MCF 10A (cell line): ENCODE measurements at places on chromosomes 7 and 10.
A peak's percentile ranks its signal among the peaks of the same experiment; 100 is the strongest.

- H3K27ac ChIP-seq: no peak overlapping the region
- DNase-seq: no peak
- no peaks in the 10 kb centered on the region for H3K36me3 ChIP-seq
- no peaks in the 10 kb centered on the region for H3K27me3 ChIP-seq
- H3K4me3 ChIP-seq: no peak overlapping the region
Observed at GRCh38 chr7:1290679-1291356, 58.1 kb downstream of the UNCX start.

GRCh38 chr7:120792091-120792860 lies 65.7 kb downstream of the TSPAN12 start:
- DNase-seq: peak; percentile 76
- H3K27me3 ChIP-seq: peaks cover 27% of the 10 kb centered on the region
- H3K4me1 ChIP-seq: peaks cover 11% of the 10 kb centered on the region
- H3K4me3 ChIP-seq: no peak overlapping the region
- no peaks in the 10 kb centered on the region for H3K36me3 ChIP-seq

- H3K27ac ChIP-seq: no peak overlapping the region
- H3K4me3 ChIP-seq: no peak overlapping the region
- no peaks in the 10 kb centered on the region for H3K36me3 ChIP-seq
- no peaks in the 10 kb centered on the region for H3K4me1 ChIP-seq
- no peak for DNase-seq
Observed at GRCh38 chr10:133080683-133081040, 7.1 kb upstream of the ADGRA1 start.

GRCh38 chr10:100826983-100827818 lies 81.8 kb downstream of the PAX2 start:
- H3K4me1 ChIP-seq: peaks cover 13% of the 10 kb centered on the region
- H3K4me3 ChIP-seq: peak overlapping the region; percentile 53
- H3K27ac ChIP-seq: no peak overlapping the region
- peaks cover 40% of the 10 kb centered on the region for H3K27me3 ChIP-seq

DNA sequence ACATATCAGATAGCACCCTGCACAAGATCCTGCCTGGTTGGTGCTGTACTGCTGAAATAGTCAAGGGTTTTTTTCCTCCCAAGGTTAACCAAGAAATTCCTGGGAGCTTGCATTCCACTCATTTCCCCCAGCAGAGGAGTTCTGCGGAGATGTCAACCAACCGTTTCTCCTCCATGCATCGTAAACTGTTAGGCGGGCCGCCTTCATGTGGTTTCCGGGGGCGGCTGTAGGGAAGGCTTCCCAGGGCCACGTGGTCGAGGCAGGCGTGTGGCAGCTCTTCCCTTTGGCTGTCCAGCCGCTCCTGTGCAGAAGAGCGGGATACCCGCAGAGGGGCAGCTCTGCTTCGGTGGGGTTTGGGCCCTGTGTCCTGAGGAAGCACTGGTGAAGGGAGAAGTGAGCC lies 113.7 kb downstream of the RGS10 start:
- no peak for DNase-seq
- no peaks in the 10 kb centered on the region for H3K36me3 ChIP-seq
- no peak overlapping the region for H3K4me3 ChIP-seq
- H3K4me1 ChIP-seq: no peaks in the 10 kb centered on the region
- no peaks in the 10 kb centered on the region for H3K27me3 ChIP-seq

GRCh38 chr10:46550076-46550790 lies 6.2 kb downstream of the GPRIN2 start:
- no peak overlapping the region for H3K27ac ChIP-seq
- no peak overlapping the region for H3K4me3 ChIP-seq
- no peaks in the 10 kb centered on the region for H3K27me3 ChIP-seq
- no peaks in the 10 kb centered on the region for H3K36me3 ChIP-seq
- no peaks in the 10 kb centered on the region for H3K4me1 ChIP-seq

- no peaks in the 10 kb centered on the region for H3K4me1 ChIP-seq
- no peak overlapping the region for H3K4me3 ChIP-seq
- DNase-seq: no peak
- no peaks in the 10 kb centered on the region for H3K27me3 ChIP-seq
- no peaks in the 10 kb centered on the region for H3K36me3 ChIP-seq
Observed at GRCh38 chr7:41816111-41816510, 113.2 kb upstream of the INHBA start.

DNA sequence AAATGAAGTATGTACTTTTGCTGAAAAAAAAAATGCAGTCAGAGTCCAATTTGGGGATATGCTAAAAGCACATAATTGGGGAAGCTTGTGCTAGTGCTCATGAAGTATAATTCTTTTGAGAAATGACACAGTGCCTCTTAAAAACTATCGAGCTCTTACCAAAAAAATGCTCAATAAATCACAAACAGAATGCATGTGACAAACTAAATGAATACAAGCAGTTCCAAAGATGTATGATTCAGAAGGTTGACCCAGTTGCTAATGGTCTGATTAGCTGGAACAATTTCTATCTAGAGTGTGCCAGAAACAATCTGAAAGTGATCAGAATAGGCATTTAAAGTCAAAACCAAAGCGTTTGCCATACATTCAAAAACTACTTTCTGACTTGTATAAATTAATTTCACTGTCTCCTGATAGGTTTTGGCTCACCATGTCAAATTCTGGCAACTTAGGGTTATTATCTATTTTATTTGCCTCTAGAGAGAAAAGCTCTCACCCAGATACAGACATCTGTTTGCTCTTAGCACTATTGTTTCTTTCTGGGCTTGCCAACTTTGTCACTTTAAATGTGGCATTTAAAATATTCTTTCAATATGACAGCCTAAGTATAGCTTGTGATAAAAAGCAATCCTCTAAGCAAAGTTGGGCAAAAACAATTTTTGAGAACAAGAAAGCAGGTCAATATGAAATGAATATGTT lies 114.7 kb upstream of the AHR start:
- H3K27me3 ChIP-seq: no peaks in the 10 kb centered on the region
- no peaks in the 10 kb centered on the region for H3K4me1 ChIP-seq
- H3K36me3 ChIP-seq: no peaks in the 10 kb centered on the region
- H3K4me3 ChIP-seq: no peak overlapping the region
- DNase-seq: no peak

- H3K4me1 ChIP-seq: no peaks in the 10 kb centered on the region
- H3K36me3 ChIP-seq: no peaks in the 10 kb centered on the region
- no peak overlapping the region for H3K4me3 ChIP-seq
Observed at GRCh38 chr10:54900584-54900983, 99.6 kb upstream of the PCDH15 start.

- H3K4me1 ChIP-seq: peaks cover 20% of the 10 kb centered on the region
- no peak overlapping the region for H3K4me3 ChIP-seq
- H3K36me3 ChIP-seq: no peaks in the 10 kb centered on the region
- no peaks in the 10 kb centered on the region for H3K27me3 ChIP-seq
- no peak for DNase-seq
Observed at GRCh38 chr7:80278737-80279136, 144.1 kb downstream of the GNAI1 start.

GRCh38 chr7:114921631-114922025 lies 266 bp upstream of the MDFIC start:
- DNase-seq: no peak
- H3K27me3 ChIP-seq: no peaks in the 10 kb centered on the region
- H3K4me3 ChIP-seq: peak overlapping the region; percentile 77

DNA sequence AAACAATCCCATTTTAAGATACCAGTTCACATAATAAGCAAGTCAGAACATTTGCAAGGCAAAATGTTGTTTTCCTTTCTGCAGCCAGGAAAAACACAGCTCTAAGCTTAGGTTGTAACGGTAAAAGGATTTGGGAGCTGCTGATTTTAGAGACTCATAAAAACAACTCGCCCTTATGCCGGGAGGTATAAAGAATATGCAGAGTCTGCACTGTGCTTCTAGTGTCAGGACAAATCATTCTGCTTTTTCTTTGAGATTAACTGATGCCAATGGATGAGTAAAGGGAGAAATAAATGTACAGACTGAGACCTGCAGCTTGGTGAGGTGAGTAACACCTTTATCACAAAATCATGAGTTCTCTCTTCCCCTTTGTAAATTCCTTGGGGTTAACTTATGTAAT lies 2.0 kb upstream of the SFR1 start:
- H3K27ac ChIP-seq: peak overlapping the region; percentile 99
- H3K27me3 ChIP-seq: no peaks in the 10 kb centered on the region
- peak; percentile 44 for DNase-seq
- peak overlapping the region; percentile 79 for H3K4me3 ChIP-seq

DNA sequence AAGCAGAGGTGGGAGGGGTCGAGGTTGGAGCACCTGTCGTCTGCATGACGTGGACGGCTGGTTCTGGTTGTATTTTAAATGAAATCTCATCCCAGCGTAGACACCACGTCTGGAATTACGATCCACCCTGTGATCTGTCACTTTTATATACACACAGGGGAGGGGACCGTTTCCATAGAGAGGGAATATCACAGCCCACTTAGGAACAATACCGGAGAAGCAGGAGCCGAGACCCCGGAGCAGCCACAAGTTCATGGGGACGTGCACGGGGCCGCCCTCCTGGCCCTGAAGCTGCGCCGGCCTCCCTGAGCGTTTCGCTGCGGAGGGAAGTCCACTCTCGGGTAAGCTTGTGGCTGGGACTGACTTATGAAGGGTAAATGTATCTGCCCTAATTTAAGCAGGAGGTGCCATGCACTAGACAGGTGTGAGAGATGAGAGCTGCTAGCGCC lies at the start of gene UCN3:
Gene UCN3, plus strand, starts transcription at position 77 of the 449 bp plus-strand sequence. CDS start 8,755 bp downstream, outside the sequence.
- no peak within 1 kb of the TSS for H3K4me3 ChIP-seq
- H3K27ac ChIP-seq: no peak within 1 kb of the TSS
- H3K4me1 ChIP-seq: no peaks in the 10 kb centered on the region
- DNase-seq: no peak

DNA sequence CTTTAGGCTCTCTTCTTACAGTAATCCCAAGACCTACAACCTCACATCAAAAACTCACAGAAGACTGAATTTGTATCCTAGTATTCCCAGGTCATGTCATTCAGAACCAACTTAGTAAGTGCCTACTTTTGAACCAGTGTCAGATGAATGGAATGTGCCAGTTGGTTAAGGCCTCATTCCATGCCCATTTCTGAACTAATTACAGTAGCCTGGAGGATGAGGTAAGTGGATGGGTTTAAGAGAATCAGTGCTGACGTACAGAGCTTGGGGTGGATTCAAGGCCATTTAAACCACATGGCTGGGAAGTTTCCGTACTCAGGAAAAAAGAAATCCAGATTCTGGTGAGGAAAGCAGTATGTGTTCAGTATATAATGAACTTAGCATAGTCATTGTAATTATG lies 21.9 kb upstream of the FOXP2 start:
- H3K4me3 ChIP-seq: no peak overlapping the region
- no peak overlapping the region for H3K27ac ChIP-seq
- no peak for DNase-seq
- no peaks in the 10 kb centered on the region for H3K4me1 ChIP-seq
- H3K27me3 ChIP-seq: peaks cover 73% of the 10 kb centered on the region

DNA sequence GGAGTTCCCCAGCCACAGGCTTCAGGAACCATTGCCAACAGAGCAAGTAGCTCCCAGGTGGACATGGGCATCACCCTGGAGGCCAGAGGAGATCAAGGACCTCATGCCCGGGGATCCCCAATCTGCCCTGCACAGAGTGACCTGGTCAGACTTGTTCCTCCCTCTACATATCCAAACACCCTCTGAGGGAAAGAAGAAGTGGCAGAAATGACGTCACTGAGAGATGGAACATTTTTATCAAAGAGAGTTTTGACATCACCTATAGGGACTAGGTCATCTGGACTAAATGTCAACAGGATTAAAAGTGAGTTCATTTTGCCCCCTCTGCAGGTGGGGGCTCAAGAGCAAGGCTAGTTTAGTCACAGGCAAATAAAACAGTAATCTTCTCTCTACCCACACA lies 273.7 kb downstream of the SKAP2 start:
- H3K36me3 ChIP-seq: no peaks in the 10 kb centered on the region
- H3K4me3 ChIP-seq: no peak overlapping the region
- no peak overlapping the region for H3K27ac ChIP-seq
- no peak for DNase-seq
- peaks cover 6% of the 10 kb centered on the region for H3K4me1 ChIP-seq
